COLO829 (cell line): ENCODE measurements at places on chromosomes 2 and 18.

DNA sequence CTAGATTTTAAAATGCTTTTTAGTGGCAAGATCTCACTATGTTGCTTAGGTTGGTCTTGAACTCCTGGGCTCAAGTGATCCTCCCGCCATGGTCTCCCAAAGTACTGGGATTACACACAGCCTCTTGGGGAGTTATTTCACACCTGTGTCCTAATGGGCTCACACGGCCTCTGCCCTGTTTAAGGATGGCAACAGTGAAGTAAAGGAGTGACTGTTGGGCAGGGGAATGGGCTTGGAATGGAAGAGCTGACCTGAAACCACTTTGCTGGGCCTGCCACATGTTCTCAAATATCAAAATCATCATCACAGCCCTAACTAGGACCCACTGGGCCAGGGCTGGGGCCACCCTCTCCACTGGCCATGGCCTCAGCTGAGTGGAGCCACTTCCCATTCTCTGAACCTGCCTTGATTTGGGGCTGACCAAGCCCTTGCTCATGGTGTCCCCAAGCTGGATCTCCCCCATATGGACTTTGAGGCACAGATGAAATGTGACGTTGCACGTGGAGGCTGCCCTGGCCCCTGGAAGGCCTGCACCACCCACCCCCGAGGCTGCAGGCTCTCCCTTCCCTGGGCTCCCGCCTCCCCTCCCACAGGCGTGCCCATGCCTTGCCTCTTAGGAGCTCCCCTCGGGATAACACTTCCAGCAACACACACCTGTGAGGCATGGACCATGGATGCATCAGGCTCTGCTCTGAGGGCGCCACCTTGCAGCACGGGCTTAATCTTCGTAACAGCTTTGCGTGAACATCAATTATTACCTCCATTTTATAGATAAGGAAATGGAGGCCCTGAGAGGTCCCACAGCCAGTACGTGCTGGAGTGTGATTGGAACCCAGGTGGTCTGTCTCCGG lies 71.8 kb upstream of the SMAD7 start:
- DNase-seq: no peak

DNA sequence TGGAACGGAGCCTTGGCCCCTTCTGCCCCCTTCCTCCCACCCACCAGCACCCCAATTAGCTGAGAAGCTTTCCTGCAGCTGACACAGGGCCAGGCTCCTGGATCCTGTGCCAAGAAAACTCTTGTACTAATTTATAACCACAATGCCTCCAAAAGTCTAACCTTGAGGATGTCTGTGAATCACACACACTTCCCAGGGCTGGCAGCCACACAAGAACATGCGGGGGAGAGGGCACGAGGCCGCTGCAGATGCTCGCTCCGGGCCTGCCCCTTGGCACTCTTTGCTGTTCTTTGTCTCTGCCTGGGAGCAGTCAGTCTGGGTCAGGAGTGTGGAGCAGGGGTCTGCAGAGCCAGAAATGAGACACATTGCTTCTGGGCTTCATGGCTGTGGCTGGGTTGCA lies 62.7 kb upstream of the KIF5C start:
- no peak for DNase-seq

DNA sequence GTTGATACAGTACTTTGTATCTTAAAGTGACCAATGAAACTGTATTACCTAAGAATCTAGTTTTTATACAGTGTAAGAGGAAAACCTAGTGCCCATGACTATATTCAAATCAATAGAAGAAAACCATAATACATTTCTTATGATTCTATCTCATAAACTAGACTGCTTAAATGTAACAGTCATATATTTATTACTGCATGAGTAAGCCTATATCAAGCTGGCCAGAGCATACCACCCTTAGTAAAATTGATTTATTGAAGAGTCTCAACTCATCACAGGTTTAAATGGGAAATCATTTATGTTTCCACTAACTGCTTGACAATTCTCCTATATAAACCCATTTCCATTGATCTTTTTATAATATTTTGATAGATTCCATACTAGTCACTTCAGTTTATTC lies 1059.2 kb upstream of the LRRTM1 start:
- DNase-seq: no peak

- DNase-seq: no peak
These were observed 45.6 kb upstream of the INHBB start for GRCh38 chr2:120300385-120300784.

GRCh38 chr2:100976645-100977391 lies 25.3 kb upstream of the RPL31 start:
- DNase-seq: no peak

GRCh38 chr2:189411860-189412259 lies 29.4 kb upstream of the WDR75 start:
- DNase-seq: no peak

GRCh38 chr2:69943000-69943842 lies 18.2 kb downstream of the ASPRV1 start:
- DNase-seq: no peak

DNA sequence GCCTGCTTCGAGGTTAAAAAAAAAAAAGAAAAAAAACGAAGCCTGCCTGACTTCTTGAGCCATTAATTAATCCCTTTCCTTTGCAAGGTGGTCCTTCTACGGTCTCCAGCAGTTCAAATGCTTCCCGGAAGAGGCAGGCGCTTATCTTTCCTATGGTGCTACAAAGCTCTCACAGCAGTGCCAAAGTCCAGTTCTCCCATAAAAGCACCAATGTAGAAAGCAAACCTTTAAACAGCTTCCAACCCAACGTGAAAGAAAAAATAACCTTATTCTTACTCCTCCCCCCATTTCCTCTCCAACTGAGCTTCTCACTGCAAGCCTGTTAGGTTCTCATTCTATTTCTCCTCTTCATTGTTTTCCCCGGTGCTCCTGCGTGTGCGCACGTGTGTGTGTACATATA lies 317.4 kb upstream of the SOX11 start:
- no peak for DNase-seq
